ENCODE measurements at places on chromosomes 12 and 14. TPM values are rescaled to one million over a fixed set of nuclear protein-coding genes. Genes with fewer than 3 reads are reported as not detected.
A peak's percentile ranks its signal among the peaks of the same experiment; 100 is the strongest.

The HNF1A gene
- total RNA-seq: not detected

The B4GALNT3 gene
- 3.1 TPM for total RNA-seq

The CCDC177 gene
- 0.05 TPM for total RNA-seq

GRCh38 chr12:49683599-49684309, 23.5 kb downstream of the FMNL3 start:
- no peak for DNase-seq
- no peaks in the 10 kb centered on the region for H3K27me3 ChIP-seq
- no peak overlapping the region for H3K4me3 ChIP-seq
- H3K4me1 ChIP-seq: no peaks in the 10 kb centered on the region
- H3K27ac ChIP-seq: no peak overlapping the region

- no peak overlapping the region for H3K4me3 ChIP-seq
- no peaks in the 10 kb centered on the region for H3K4me1 ChIP-seq
- no peak overlapping the region for H3K27ac ChIP-seq
- no peaks in the 10 kb centered on the region for H3K36me3 ChIP-seq
Observed at GRCh38 chr14:23437133-23438100, 2.0 kb upstream of the MYH7 start.

DNA sequence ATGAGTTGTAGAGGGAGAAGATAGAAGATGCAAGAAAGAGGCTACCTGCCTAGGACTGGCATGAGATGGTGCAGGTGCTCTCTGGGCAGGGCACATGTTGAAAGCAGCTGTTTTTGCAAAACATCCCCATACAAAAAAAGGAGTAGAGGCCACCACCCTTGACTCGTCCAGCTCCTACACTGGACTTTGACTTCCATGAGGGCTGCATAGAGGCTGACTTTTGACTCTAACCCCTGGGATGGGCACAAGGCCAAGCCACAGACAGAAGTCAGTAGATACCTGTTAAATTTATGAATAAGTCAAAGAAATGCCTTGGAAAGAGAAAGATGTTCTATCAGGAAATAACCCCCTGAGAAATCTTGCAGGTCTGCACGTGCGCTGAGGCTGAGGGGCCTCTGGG, 1139.1 kb upstream of the TMEM132C start:
- H3K4me3 ChIP-seq: no peak overlapping the region
- H3K4me1 ChIP-seq: no peaks in the 10 kb centered on the region
- no peaks in the 10 kb centered on the region for H3K27me3 ChIP-seq
- no peak for DNase-seq
- H3K27ac ChIP-seq: no peak overlapping the region

GRCh38 chr14:67516676-67517075, 16.4 kb upstream of the PLEKHH1 start:
- H3K4me1 ChIP-seq: peaks cover 18% of the 10 kb centered on the region
- H3K36me3 ChIP-seq: no peaks in the 10 kb centered on the region
- no peak overlapping the region for H3K27ac ChIP-seq
- H3K4me3 ChIP-seq: no peak overlapping the region

- H3K36me3 ChIP-seq: no peaks in the 10 kb centered on the region
- H3K27ac ChIP-seq: peak overlapping the region; percentile 76
- DNase-seq: no peak
Observed at GRCh38 chr14:102774391-102775153, 2.7 kb upstream of the TRAF3 start.

Data from thymus (tissue), 14 donors.